ENCODE measurements at places on chromosomes 7 and 10.

GRCh38 chr10:5271526-5271925 lies 74.9 kb downstream of the AKR1C4 start:
- no peak for DNase-seq

DNA sequence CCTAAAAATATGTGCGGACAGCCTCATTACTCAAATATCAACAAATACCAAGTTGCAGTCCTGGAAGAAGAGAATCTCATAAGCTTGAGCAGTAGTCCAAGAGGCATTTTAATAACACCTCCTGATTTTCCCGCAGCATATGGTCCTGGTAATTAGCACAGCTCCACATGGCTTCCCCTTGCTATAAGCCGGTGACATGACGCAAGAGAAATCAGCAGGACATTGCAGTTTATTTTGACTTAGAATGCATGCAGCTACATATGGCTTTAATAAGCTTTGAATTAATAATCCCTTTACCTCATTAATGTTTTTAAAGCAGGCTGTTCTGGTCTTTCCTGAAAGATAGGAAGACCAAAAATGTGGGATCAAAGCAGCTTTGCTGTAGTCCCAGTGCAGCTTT lies 137.6 kb downstream of the RAMP3 start:
- no peak for DNase-seq

- no peak for DNase-seq
Observed at GRCh38 chr7:17184805-17185689, 113.4 kb upstream of the AHR start.

DNA sequence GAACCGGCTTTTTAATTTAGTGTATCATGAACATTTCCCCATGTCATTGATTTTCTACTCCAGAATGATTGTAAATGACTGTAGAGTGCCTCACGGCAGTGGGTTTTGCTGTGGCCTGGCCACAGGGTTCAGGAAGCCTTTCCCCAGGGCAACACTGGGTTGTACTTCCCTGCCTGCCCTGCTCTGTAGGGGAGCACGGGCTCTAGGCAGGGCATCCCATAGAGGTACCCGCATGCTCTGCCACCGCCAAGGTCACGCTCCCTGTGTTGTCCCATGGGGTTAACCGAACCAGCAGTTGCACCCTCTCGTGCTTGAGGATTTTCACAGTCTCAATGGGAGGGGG lies 63.8 kb downstream of the BPGM start:
- DNase-seq, result no peak

DNA sequence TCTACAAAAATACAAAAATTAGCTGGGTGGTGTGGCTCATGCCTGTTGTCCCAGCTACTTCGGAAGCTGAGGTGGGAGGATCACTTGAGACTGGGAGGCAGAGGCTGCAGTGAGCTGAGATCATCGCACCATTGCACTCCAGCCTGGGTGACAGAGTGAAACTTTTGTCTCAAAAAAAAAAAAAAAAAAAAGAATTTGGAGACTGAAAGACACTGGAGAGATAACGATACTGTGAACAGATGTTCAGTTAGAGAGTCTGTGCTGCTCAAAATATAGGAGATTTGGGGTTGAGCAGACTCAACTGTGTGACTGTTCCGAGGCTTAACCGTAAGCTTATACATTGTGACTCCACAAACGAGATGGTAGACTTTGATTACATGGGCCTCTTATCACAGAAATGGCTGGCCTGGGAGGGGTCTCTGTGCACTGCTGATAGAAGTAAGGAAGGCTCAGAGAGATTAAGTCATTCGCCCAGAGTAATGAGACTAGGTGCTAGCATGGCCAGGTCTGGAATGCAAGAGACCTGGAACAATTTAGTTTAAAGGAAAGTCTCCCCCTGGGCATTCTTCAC lies 19.4 kb downstream of the WBP1L start:
- DNase-seq, result no peak

GRCh38 chr7:132045002-132045401 lies 488.6 kb upstream of the PODXL start:
- no peak for DNase-seq

- no peak for DNase-seq
Observed at GRCh38 chr7:50856806-50857205, 74.1 kb upstream of the GRB10 start.

DNA sequence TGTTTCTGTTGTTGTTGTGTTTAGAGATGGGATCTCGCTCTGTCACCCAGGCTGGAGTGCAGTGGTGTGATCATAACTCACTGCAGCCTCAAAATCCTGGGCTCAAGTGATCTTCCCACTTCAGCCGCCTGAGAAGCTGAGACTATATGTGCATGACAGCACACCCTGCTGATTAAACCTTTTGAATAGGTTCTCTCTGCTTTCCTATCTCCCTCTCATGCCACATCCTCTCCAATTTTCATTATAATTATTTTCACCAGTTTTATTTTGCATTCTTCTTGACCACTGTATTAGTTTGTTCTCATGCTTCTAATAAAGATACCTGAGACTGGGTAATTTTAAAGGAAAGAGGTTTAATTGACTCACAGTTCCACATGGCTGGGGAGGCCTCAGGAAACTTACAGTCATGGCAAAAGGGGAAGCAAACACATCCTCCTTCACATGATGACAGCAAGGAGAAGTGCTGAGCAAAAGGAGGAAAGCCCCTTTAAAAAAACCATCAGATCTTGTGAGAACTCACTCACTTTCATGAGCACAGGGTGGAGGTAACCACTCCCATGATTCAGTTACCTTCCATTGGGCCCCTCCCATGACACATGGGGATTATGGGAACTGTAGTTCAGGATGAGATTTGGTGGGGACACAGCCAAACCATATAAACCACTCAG lies 12.9 kb downstream of the AGK start:
- DNase-seq, result no peak

DNA sequence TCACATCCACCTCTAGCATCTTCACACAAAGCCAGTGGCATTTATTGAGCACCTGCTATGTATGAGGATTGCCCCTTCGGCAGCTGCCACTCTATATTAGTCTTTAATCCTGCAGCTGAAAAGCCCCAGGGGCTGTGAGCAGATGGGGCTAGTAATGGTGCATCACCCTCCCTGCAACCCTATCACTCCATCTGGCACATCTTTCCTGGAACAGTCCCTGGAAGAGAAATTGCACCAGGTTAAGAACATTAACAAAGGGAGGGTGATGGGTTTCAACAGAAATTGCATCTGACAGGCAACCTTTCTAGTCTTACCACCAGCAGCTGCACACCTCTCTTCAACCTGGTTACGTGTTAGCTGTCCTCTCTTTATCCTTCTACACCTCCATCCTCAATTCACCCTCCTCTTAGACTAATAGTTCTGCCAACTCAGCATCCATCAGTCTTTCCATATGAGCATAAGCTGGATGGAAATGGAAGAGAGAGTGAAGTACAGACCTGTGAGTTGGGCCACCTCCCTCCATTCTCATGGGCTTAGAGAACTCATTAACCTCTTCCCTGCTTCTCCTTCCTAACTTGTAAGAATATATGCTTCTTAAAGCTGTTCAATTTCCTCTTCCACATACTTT lies 168.6 kb upstream of the NEBL start:
- DNase-seq, result no peak

DNA sequence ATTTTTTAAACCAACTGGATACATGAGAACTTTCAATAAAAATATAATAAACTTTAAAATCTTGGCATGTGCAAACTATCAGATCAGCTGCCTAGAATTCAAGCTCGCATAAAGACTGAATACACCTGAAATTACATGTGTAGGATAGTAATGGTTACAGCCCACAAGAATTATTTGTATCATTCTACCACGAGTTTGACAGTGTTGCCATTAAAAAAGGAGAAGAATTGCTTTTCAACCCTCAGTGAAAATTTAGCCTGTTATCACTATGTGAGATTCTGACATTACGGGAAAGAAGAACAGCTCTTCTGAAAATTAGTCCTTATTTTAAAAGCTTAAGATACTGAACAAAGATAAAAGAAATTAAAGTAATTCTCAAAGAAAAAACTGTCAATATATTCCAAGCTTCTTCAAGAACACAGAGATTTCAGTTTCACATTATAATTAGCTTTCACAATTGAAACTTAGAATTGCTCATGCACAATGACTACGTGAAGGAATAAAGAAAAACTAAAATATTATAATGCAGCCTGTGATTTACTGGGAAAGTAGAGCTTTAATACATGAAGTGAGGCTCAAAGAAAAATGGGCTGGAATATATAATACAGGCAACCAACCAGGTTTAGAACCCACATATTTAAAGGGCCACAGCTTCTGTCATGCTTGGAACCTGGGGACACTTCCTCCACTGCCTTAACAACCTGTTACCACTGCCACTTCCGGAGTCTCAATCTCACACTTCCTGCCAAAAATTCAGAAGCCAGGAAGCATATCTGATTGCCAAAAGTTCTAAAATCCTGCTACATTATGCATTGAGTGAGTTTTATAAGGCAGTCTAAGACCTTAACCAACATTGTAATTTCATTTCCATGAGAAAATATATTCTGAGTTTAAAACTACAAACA lies 23.2 kb downstream of the TPK1 start:
- DNase-seq, result no peak

DNA sequence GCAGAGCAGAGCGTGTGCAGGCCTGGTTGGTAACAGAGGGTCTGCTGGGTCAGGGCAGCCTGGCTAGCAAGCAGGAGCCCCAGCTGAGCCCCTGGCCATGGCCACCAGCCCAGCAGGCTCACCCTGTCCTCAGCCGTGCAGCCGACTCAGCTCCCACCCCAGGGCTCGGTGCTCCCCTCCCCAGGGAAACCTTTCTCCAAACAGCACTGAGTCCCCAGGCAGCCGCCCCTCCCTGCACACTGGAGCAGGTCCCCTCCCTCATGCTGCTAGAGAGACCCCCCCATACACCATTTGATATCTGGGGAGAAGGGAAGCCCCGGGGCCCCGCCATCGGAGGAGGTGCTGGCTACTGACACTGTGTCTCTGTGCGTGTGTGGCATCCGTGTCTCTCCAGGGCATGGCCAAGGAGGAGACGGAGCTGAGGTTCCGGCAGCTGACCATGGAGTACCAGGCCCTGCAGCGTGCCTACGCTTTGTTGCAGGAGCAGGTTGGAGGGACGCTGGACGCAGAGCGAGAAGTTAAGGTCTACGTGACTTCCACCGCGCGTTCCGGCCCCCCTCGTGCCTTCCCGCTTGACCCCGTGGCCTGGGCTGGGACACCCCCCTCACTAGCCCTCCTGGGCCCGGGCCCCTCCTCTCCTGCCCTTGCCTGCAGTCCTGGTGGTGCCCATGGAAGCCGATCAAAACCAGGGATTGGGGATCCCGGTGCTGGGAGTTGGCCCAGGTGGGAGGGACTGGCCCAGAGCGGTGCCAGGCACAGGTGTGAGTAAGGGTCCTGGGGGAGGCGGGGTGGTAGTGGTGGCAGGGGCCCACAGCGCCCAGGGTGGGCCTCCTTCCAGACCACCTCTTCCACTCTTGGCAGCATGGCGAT lies 45.0 kb upstream of the DPYSL4 start:
- no peak for DNase-seq

DNA sequence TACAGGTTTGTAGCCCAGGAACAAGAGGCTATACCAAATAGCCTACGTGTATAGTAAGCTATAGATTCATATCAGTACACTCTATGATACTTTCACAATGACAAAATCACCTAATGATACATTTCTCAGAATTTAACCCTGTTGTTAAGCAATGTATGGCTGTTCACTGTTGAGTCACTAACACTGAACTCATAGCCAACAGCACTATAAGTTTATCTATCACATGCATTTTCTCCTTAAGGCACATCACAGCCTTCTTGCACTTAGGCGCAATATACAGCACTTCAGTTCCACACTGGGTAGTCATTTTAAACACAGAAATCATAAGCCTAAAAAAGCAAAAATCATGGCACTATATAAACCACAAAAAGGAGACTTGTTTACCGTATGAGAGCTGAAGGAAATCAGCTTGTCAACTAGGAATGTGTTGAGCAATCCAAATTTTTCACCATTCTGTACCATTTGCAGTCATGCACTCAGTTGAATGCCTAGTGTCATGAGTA lies 45.6 kb downstream of the ZNF438 start:
- no peak for DNase-seq

GRCh38 chr7:24715661-24716479 lies 41.4 kb downstream of the GSDME start:
- no peak for DNase-seq

GRCh38 chr7:27179503-27180430 lies 5.3 kb downstream of the HOXA11 start:
- DNase-seq, result no peak

DNA sequence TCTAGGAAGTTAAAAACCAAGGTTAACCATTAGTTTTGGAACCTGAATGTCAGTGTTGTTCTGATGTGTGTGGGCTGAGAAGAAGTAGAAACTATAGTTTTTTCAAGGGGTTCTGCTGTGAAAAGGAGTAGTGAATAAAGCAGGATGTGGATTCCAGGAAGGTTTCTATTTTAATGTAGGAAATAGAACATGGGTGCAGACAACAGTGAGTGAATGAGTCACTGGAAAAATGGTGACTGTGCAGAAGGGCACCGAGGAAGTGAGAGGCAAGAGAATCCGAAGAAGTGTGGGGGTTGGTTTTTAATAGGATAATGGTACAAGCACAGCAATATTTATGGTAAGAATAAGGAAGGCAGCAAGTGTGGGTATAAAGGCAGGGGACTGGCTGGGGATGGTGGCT lies 120.4 kb downstream of the ARHGAP21 start:
- no peak for DNase-seq
